ENCODE measurements at places on chromosomes 5 and 9.

DNA sequence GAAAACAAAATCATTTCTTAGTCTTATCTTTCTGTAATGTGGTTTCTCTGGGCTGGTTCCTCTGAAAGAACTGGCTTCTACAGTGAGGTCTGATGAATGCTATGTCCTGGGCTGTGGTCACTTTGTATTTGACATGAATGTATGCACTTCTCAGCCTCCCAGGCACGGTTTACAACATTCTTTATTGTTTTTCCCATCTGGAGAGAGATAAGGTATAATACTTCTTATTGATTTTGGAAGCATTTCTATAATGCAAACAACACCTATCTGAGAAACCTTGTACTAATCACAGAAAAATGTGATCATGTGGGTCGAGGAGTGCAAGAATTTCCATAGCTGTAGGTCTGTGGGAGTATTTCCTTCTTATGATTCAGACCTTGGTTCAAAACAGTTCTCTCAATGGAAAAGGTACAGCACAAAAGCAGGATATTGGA lies 46.9 kb downstream of the ACTBL2 start:
- peak; percentile 86 for DNase-seq

DNA sequence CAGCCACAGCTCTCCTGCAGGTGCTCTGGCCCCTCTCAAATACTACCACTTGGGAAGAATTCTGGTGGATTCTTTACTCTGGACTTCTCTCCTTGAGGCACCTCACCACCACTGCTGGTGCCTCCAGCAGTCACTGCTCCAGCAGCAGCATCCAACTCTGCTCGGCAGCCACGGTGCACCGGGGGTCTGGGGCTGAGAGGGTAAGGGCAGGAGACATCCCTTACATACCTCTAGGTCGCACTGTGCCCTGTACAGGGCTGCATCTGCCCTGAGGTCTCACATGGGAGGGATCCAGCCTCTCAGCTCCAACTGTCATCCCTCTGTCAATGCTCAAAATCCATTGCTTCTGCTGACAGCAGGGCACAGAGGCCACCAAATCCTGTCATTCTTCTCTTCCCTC lies 588.2 kb downstream of the CDK5RAP2 start:
- DNase-seq, result no peak

GRCh38 chr5:172706796-172707195 lies 64.2 kb downstream of the DUSP1 start:
- no peak for DNase-seq

- DNase-seq, result no peak
Observed at GRCh38 chr9:25207402-25208195, 470.6 kb downstream of the TUSC1 start.

- DNase-seq, result no peak
Observed at GRCh38 chr5:147084702-147085101, 150.1 kb upstream of the STK32A start.

DNA sequence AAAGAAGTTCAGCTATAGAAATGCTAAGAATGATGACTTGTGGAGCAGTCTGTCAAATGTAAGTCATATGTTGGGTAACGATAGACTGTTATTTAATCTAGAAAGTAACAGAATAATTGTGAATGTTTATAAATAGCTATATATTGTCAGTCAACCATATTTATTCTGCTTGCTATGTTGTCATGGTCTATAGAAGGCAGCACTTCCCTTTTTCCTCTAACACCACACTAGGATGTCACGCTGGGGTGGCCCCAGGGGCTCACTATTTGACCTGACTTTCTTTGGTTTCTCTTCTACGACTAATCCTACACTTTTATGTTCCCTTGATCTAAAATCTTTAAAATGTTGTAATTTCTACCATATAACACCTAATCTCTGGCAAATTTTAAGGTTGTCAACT lies 20.5 kb downstream of the ERAP2 start:
- DNase-seq, result no peak

- DNase-seq, result peak; percentile 50
Observed at GRCh38 chr9:16191691-16192402, 639.0 kb downstream of the CCDC171 start.

DNA sequence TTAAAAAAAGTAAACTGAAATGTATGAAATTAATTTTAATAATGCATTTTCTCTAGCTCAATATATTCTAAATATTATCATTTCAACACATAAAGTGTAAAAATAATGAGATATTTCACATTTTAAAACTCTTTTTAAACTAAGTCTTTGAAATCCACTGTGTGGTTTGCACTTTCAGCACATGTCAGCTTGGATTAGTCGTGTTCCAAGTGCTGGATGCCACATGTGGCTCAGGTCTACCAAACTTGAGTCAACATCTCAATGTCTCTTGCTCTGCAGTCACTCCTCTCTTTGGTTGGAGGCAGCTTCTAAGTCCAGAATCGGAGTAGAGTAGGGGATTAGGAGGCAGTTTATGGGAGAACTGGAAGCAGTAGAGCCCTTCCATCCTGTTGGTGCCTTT lies 173.7 kb upstream of the ANKRD55 start:
- no peak for DNase-seq

DNA sequence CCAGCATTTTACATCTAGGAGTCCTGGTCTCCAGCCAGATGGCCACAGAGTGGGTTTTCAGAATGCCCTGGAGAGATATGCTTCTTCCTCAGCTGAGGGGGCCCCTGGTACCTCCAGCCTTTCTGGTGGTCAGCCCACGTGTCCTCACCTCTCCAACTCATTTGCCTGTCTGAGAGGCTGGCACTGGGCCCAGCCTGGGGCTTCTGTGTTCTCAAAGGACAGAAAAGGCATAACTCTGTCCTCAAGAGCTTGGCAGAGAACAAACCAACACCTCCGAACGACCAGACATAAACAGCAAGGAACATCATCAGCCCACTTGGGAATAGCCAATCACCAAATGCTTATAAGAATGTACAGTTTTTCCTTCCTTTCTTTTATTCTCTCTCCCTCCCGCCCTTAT lies 17.1 kb downstream of the ENG start:
- no peak for DNase-seq

DNA sequence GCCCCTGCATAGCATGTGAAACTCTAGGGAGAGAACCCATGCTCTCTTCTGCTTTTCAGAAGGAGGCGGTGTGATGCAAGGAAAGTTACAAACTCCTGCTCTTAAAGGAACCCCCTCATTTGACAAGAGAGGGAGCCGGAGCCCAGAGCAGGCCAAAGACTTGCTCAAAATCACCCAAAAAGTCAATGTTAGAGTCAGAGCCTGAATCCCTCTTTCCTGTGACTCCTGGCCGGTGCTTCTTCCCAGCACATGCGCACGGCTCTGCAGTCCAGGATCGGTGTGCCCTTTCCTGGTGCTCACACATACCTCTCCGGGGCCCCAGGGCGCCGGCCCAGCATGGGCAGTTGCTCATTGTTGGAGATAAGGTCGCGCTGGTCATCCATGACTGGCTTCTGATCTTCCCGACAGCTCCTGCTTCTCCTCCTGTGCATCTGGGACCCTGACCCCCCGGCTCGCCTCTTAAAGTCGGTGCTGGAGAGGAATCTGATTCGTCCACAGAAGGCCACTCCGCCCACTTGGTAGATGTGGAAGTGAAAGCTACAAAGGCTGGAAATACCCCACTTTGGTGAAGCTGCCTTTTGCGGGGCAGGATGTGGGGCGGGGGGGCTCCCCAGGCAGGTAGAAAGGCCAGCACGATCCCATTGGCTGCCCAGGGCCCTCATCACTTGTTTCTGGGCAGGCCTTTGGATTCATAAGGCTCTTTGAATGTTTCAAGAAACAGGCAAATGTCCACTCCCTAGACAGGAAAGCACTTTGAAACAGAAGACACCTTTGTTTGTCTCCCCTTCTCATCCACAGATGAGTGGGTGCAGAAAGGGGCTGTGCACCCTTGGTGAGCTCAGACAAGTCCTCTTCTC lies at the start of gene CD74:
CD74 (minus strand) TSS at position 592 of the 857 bp plus-strand sequence; CDS start at position 431, 161 bp downstream.
- no peak for DNase-seq

- no peak for DNase-seq
Observed at GRCh38 chr5:156647034-156647451, 203.1 kb upstream of the PPP1R2B start.

GRCh38 chr9:105038051-105038450 lies 110.1 kb upstream of the ABCA1 start:
- DNase-seq, result no peak

DNA sequence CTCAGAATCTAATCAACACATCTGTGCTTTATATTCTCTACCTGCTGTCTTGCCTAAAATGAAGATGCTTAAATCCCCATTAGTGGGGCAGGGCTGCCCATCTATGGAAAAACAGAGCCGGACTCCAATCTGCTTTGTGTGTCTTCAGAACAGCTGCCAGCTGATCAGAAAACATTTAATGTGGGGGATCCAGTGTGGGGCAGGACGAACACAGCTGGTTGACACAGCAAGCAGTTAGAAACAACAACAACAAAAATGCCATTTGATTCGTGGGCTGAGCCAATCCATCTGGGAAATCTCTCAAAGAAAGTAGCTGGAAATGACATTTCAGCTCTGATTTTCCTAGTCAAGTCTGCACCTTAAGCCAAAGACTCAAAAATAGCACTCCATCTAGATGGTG lies 99.8 kb downstream of the PPP2R2B start:
- no peak for DNase-seq

DNA sequence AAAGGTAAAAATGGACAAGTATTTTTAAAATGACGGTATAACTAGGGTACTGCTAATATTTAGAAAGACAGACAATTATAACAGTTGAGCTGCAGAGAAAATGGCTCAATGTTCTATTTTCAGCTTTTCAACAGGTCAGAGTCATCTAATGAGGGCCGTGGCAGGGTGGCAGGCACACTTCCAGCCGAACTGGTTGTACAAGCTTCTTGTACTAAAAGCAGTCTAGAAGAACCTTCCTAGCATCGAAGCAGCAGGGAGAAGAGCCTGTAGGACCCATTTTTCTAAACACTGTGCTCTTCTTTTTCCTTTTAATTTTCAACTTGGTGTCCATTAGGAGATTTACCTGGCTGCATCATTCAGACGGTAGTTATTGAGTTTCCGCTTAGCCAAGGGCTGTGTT lies 85.6 kb downstream of the SLC28A3 start:
- no peak for DNase-seq

- no peak for DNase-seq
Observed at GRCh38 chr5:146640285-146640896, 124.4 kb upstream of the GPR151 start.

GRCh38 chr9:33510262-33511183 lies 13.5 kb upstream of the ANKRD18B start:
- peak; percentile 54 for DNase-seq

DNA sequence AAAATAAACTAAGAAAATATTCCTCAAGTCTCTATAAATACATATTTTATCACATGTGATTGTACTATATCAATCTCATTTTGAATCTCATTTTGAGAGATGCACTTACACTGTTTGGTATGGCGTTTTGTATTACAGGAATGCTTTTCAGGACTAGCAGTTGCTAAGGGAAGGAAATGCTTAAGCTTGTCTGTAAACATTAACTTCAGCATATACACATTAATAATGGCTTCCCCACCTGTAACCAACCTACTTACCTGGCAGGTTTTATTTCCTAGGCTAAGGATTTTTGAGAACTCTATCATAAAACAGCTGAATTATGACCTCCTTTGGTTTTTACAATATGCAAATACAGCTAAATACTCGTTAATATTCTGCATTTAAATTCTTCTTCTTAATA lies 141.0 kb upstream of the GRHPR start:
- DNase-seq, result no peak

GRCh38 chr9:95085861-95086563 lies 231.5 kb downstream of the FANCC start:
- no peak for DNase-seq

- DNase-seq, result no peak
Observed at GRCh38 chr9:76358628-76359280, 35.5 kb downstream of the RFK start.

DNA sequence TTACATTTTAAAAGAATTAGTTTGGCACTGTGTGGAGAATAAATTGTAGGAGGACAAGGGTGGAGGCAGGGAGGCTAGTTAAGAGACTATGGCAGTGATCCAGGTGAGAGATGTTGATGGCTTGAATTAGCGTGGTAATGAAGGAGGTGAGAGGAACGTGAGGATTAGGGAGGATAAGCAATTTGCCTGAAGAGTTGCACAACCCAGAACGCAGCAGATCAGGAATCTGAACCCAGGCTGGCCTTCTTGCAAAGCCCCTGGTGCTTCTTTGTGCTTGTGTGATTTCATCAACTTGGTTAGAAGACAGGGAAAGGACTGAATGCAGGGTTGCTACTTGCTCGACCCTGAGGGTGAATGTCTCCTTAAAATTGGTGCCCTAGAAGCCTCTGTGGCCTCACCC lies 6.9 kb upstream of the SCAMP1 start:
- no peak for DNase-seq

DNA sequence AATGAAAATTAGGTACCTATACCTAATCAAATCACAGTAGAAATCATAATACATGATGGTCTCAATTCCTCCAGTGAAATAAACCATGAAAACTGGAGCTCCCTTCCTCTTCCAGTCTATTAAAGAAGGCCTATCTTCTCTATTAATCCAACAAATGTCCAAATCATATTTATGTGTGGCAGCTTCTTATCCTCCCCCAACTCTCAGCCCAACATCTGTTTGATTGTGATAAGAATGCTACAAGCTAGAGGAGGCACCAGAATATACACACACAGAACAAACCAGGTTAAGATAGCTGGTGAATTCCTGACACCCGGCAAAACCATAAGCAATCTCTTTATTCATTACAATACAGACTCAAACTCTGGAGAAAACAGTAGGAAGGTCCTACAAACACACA lies 110.8 kb downstream of the FBXL17 start:
- no peak for DNase-seq

DNA sequence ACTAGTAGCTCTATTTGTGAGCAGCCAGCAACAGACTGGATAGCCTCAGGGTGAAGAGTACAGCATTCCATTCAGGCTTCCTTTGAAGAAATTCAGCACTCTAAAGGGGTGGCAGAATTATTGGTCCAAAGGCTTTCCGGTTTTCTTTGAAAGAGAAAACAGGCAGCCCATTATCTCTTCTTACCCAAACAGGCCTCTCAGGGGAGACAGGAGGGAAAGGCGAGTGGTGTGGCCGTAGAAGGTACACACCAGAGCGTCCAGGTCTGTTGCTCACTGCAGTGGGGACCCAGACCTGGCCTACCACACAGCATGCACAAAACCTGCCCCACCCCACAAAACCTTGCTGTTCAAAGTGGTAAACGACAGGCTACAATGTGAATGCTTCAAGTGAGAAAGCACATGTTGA lies 83.3 kb downstream of the ZNF608 start:
- DNase-seq, result no peak

GRCh38 chr5:55520117-55520839 lies 14.5 kb downstream of the PLPP1 start:
- no peak for DNase-seq

DNA sequence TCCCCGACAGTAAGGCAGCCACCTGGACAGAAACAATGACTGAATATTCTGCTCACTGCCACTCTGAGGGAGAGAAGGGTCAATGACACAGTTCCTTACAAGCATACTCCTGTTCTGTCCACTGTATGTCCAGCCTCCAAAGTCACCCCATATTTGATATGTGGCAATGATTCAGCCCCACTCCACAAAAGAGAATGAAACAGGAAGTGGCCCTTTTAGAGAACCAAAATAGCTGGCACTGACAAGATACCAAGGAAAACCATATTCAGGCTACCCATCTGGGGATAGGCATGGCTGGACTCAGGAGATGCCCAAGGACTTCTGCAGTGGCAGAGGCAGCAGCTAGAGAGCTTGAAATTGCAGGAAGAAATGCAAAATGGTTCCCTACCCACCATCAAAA lies 12.8 kb upstream of the GFRA3 start:
- no peak for DNase-seq
